ENCODE measurements at places on chromosomes 5 and 9.

DNA sequence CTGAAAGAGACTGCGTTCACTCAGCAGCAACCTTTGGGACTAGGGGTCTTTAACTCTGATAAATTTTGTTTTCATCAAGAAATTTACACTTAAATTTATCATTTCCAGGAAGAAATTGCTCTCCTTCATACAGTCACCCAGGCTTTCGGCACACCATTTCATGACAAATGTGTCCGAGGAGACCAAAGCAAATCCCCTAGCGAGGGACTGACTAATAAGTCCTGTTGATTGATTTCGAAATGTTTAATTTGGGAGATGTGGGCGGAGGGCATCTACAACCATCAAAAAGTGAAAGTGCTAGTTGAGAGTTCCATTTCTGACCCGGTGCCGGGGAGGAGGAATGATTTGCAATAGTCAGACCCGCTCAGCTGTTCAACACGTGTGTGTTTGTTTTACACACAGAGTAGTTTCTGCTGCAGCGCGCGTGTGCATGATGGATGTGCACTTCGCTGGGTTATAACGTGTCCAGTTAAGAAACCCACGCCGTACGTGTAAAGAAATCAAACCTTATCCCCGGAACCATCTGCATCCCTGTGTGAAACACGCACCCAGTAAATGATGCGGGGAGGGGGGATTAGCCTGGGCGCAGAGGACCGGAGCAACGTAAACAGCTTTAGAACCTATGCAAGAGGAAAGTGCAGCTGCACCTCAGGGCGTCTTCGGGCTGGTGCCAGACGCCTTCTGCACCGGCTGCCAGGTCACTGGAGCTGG lies 845 bp upstream of the NR4A3 start:
- DNase-seq = peak; percentile 95

DNA sequence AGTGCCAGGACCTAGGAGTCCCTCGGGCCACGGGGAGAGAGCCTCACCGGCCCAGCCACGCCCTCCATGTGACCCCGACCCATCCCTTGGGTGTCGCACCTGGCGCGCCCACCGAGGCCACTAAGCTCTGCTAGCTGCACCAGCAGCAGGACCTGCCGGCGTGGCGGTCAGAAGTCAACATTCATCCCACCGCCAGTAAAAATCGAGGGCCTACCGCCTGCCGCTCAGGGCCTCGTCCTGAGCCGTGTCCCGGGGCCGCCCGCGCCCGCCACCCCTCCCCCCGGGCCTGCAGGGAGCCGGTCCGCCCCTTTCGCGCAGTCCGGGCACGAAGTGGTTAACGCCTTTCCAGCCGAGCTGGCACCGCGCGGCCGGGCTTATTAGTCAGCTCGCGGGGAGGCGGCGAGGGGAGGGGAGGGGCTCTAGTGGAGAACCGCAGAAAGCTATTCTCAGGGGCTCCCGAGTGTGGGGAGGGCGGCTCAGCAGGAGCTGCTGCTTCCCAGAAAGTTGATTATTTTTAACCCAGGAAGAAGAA lies 124.4 kb downstream of the C9orf50 start:
- DNase-seq = peak; percentile 96

DNA sequence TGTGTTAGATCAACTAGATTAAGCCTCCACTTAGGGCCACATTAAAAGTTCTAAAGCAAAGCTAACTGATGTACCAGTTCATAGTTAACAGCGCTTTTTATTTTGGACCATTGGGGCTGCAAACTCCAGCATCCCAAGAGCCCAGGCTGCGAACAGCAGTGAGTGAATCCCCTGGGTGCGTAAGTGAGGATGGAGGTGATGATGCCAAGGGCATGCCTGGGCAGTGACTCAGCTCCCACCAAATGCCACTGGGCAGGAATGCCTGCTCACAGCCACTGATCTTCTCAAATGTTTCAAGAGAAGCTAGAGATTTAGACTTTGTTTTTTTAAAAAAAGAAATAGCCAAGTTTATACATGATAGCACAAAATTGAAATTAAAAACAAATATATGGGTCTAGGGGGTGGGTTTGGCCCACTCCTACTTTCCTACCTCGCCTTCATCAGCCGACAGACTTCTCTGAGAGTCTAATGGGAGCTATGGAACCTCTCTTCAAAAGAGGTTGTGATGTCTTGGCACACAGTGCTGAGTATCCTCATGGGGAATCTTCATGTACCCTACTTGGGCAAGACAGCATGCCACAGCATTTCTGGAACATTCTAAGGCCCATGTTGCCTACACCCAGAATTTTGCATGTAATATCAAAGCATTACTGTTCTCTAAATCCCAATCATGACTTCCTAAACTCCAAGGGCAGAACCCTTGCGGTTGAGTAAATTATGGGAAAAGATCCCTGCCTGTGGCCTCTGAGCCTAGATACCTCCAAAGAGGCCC lies 398.1 kb downstream of the EBF1 start:
- no peak for DNase-seq

- no peak for DNase-seq
Measured at GRCh38 chr5:38339446-38339845, 81.1 kb downstream of the EGFLAM start.

- DNase-seq = no peak
Measured at GRCh38 chr5:107284822-107285525, 385.8 kb downstream of the EFNA5 start.

DNA sequence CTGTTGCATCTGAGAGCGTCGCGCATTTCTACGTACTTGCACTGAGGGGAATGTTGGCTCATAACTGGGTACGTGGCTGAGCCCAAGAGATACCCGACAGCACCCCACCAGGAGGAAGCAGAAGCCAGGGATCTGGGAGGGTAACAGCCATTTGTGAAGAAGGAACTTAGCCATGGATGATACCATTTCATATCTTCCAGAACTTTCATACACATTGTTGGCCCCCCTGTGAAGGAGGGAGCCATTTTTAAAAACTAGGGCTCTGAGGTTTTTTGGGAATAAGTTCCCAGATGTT lies 101.4 kb upstream of the SLC44A1 start:
- no peak for DNase-seq

DNA sequence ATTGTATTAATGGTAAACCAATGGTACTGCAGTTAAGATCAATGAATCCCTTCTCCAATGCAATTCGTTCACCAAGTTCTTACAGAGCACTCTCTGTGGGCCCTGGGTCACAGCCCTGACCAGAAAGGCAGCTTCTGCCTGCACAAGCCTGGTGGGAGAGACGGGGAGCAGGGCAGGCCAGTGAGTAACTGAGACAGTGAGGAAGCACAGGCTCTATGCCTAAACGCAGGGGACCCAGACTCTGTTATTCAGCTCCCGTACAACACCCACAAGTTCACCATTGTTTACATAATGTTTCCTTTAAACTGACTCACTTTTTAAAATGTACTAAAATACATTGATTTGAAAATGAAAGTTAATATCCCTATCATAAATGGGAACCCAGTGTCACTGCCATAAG lies 40.5 kb upstream of the CTSL start:
- peak; percentile 52 for DNase-seq

Data from fibroblast of lung (primary cell).